CD4-positive, alpha-beta T cell treated with Interleukin-17A for 4 hours (primary cell): ENCODE measurements at places on chromosomes 13 and 19.

DNA sequence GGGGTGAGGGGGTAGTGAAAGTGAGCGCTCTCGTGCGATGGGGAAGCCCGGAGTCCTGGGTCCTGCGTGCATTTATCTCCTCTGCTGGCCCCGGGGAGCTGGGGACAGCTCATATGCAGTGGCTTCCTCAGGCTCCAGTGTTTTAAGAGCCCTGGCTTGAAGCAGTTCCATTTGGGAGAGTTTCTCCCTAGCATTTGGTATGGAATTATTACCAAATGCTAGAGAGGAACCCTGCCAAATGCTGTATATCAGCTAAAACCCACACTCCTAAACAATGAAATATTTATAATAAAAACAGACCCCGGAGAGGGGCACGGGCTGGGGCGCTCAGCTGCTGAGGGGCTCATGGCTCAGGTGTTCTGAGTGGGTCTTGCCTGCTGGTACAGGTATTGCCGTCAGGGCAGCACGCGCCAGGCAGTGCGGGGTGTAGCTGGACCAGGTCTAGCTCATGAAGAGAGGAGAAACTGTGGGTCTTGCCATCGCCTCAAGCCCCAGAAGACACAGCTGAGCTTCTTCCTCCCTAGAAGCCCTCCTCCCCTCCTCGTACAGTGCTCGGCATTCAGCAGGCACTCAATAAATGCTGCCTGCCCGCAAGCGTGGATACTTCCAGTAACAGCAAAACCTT is 163.6 kb upstream of the ZNF536 start:
- no peak for DNase-seq

DNA sequence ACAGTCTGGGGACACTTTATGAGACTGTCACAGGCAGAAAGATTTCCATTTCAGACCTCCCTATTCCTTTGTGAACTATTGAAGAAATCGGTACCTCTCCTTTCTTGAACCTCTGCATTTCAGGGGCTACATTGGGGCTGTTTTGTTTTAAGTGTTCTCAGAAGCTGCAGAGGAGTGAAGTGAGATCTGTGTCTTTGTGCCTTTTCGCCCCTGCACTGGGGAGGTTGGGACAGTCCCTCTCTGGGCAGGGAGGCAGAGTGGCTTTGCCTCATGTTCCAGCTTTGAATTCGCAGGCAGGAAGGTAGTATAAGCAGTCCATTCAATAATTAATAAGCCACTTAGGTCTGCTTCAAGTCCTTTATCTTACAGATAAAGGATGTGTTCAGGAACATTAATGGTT is 9.5 kb upstream of the AMER2 start:
- no peak for DNase-seq

DNA sequence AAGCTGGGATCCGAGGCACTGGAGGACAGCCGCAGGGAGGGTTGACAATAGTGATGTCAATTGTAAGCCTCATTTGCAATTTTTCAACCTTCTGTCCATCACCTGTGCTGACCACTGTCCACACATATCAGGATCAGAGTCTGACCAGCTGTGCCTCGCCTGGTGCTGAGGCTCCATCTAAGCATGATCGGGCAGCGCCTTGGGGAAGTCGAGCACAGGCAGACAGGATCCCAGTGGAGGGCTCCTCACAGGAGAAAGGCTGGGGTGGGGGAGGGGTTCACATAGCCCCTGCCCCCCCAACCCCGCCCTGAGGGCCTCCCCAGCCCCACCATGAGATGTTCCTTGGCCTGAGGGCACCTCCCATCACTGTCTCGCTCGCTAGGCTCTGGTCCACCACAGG is 60.3 kb downstream of the RAB20 start:
- no peak for DNase-seq

GRCh38 chr19:3151563-3152418 is 16.0 kb downstream of the GNA15 start:
- no peak for DNase-seq

DNA sequence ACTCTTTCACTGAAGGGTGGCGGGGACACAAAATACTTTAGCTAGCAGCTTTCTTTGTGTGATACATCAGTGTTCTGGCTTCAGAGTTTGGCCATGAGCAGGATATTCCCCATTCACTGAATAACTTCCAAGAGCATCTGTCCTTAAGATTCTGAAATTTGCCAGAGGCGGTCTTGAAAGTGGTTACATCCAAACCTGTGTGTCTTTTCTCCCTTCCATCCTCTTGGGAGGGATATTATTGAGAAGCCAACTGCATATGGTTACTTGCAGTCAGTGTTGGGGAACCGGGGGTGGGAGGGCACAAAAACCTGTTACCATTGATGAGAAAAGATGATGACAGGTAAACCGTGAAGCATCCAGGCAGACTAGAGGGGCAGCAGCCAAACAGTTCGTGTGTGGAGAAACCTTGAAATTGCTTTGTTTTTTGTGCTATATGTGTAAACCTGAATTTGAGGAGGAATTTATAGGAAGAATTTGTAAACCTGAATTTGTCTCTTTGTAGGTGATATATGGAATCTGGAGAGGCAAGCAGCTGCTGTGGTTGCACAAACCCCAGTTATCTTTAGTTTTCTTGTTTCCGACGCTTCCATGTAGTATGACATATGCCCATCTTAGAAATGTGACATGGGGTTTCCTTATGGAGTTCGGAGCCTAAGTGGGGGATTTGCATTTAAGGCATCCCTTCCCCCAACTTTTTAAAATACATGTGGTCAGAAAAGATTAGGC is 104.8 kb downstream of the WDFY2 start:
- no peak for DNase-seq
